Activated CD4-positive, alpha-beta memory T cell treated with anti-CD3 and anti-CD28 coated beads for 36 hours (primary cell): ENCODE measurements at places on chromosomes 2 and 18.

DNA sequence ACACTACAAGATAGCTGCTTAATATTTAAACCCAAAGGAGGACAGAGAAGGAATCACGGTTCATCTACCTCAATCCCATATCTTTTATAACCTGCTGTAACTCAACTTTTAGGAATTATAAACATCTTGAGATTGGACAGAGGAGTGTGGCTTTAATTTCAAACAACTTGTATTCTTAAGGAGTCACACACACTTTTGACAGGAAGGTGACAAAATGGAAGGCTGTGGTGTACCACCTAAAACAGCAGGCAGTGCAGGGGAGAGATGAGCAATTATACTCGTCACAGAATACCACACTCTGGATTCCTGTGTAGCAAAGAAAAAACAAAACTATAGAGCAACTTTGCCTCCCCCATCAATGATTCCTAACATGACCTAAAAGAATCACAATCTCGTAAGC lies 194.8 kb downstream of the ZEB2 start:
- DNase-seq = peak; percentile 76

- DNase-seq = no peak
These were observed 24.9 kb downstream of the EPB41L3 start for GRCh38 chr18:5518899-5519371.

DNA sequence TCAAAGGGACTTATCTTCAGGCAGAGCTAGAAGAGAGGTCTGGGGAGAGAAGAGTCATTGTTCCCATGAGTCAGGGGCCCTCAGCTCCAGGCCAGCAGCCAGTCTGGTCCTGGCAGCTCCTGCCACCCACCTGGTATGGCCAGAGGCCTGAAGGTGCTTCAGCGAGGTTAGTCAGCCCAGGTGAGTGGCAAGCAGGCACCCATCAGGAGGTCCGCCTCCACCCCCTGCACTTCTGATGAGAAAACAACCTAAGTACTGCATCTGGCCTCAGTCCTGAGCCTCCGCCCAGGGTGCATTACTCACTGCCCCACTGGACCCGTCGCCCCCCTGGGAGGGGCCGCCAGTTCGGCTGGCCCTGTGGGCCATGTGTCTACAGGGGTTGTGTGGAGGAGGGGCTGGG lies 130.2 kb downstream of the INHBB start:
- no peak for DNase-seq

GRCh38 chr2:113258471-113259147 lies 20.1 kb downstream of the PAX8 start:
- DNase-seq = no peak

GRCh38 chr2:15751477-15751876 lies 159.8 kb downstream of the DDX1 start:
- DNase-seq = no peak

DNA sequence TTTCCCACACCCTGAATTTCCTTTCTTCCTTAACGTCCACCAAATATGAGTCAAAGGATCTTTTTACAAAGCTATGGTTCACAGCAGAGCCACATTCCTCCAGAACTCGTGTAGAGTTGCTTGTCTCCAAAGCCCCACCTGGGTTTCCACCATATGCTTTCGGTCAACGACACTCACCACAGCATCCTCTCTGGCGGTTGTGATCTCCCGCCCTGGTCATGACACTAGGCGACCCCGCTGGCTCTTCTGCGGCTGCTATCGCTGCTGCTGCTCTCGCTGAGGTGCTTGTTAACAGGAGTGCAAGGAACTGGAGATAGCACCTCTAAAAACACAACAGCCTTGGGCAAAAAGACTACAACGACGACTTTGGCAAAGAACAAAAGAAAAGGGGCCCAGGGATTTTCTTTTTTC lies 340 bp downstream of the SLC40A1 start:
- peak; percentile 57 for DNase-seq
